Prostate gland (tissue), 2 donors: ENCODE measurements at places on chromosomes 4 and X.

- DNase-seq: peak; percentile 32
Measured at GRCh38 chrX:29136904-29137303, 549.7 kb downstream of the IL1RAPL1 start.

DNA sequence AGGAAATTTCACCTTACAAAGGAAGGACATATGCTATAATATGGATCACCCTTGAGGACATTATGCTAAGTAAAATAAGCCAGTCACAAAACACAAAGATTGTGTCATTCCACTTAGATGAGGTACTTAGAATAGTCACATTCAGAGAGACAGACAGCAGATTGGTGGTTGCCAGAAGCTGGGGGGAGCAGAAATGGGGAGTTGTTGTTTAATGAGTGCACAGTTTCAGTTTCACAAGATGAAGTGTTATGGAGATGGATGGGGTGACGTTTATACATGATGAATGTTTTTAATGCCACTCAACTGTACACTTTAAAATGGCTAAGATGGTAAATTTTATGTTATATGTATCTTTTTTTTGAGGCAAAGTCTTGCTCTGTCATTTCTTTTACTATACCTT, 14.8 kb upstream of the SPON2 start:
- no peak for DNase-seq

GRCh38 chr4:41477181-41477905, 60.6 kb upstream of the LIMCH1 start:
- DNase-seq: no peak

DNA sequence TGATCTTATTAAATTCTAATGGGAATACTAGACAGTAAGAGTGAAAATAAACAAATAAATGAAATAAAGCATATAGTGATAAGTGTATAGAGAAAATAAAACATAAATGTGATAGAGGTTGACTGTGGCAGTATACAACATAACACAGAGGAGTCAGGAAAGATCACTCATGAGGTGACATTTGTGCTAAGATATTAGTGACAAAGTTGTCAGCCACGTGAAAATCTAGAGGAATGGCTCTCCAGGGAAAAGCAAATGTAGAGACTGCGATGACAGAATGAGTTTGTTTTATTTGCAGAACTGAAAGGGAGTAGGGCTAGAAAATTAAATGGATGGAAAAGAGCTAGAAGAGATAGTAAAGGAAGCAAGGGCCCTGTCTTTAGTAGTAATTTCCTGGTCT, 72.8 kb upstream of the GABRA2 start:
- DNase-seq: no peak

GRCh38 chr4:37604461-37604860, 81.7 kb downstream of the RELL1 start:
- DNase-seq: no peak

DNA sequence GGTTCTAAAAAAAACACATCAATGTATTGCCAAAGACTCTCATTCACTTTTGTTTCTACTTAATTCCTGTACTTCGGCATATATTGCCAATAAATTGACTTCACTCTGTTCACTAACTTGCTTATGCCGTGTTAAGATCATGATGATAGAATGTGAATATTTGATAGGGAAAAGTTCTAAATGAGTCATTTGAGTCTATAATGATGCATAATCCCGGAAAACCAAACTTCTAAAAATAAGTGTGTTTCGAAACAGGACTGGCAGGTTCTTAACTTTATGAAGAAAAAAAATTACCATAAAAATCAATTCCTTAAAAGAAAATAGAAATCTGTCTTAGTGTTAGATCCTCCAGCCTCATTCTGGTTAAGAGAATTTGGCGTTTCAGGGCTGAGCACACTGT, 387.5 kb upstream of the FTHL17 start:
- no peak for DNase-seq

- no peak for DNase-seq
Measured at GRCh38 chr4:115287426-115287825, 174.0 kb upstream of the NDST4 start.

DNA sequence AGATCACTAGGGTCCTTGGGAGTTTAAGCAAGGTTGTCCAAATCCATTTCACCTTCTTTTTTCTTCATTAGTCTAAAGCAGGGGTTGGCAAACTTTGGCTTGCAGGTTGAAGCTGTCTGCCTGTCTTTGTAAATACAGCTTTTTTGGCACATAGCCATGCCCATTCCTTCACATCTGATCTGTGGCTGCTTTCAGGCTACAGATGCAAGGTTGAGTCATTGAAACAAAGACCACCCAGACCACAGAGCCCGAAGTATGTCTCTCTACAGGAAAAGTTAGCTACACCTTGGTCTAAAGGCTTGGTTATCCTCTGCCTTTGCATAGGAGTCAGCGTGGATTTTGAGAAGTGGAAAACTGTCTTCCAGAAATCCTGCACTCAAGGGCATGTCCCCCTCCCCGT, 238.1 kb upstream of the STS start:
- no peak for DNase-seq

GRCh38 chr4:100261346-100261745, 71.1 kb upstream of the DDIT4L start:
- DNase-seq: no peak

DNA sequence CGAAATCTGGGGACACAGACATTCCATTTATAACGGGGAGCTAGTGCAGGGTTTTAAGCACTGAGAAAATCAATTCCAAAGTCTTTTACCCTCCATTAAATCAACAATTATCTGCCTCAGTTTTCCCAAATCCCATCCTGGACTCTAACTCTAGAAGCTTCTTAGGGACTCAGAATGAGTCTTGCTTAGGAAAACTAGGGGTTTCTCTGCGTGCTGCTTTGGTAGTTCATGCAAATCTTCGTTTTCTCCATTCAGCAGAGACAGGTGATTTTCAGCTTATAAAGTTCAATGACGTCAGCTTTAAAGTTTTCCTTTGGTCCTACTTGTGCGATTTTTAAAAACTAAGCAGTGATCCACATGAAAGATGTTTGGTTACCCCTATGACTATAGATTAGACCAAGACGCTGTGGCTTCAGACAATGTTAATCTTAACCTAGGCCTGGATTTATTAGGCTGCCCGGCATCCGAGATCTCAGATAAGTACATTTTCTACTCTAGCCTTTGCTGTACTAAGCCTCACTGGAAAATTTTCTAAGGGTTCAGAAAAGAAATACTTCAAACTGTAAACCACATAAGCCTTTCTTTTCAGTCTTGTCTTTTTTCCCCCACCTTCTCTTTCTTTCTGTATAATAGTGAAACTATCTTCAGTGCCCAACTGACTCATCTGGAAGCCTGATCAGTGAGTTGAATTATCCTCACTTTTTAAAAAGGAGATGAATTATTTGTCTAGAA, 121.4 kb upstream of the GATB start:
- DNase-seq: no peak

GRCh38 chrX:30949554-30949953, 60.5 kb upstream of the TAB3 start:
- DNase-seq: no peak

DNA sequence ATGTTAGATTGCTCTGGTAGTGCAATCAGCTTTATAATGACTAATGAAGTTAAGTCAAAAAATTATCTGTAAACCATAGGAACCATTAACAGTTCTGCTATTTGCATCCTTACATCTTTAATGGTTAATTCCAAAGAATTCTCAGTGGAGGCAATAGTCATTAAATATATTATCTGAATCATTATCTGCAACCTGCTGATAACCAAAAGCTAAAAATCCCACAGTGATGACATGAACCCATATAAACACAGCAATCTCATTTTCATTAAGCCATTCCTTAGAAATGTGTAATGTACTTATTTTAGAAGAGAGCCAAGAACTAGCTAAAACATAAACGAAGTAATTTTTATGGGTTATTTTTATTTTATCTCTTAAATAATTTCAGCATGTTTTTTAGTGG, 60.2 kb downstream of the MAGEB16 start:
- DNase-seq: no peak

DNA sequence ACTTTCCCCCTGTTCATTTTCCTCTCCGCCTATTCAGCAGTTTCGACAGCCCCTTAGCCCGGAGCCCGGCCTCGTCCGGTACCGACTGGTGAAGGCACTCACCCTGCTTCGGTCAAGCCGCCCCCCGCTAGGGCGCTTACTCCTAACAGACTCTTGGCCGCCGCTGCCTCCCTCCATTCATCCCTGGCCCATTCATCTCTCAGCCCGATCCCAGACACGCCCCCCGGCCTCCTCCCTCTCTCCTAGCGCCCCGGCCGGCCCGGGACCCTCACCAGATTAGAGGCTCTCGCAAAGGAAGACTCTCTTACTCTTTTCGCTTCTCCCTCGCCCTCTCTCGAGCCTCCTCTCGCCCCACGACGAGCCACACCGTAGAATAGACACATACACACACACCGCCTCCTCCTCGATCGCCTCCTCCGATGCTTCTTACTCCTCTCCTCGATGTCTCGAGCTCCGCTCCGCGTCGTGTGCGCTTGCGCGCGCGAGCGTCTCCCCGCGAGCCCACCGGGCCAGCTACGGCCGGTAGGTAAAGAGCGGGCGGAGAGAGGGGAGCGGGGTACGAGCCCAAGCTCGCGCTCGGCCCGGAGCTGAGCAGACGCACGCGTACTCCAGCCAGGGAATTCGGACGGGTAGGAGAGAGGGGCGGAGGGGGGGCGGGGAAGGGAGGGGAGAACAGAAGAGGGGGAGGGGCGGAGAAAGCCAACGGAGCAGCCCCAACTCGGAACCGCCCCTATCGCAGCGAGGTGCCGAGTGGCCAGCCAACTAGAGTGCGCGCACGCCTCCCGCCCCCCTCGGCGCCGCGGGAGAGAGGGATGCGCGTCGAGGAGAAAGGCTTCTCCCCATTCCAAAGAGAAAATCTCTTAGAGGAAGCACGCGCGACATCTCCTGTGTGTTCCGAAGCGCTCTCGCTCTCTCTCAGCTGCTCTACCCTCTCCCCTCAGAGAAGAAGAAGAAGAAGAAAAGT, at the start of gene WNK3:
Gene WNK3 (minus strand): TSS at position 633 of the 964 bp plus-strand sequence.
- DNase-seq: peak; percentile 74

DNA sequence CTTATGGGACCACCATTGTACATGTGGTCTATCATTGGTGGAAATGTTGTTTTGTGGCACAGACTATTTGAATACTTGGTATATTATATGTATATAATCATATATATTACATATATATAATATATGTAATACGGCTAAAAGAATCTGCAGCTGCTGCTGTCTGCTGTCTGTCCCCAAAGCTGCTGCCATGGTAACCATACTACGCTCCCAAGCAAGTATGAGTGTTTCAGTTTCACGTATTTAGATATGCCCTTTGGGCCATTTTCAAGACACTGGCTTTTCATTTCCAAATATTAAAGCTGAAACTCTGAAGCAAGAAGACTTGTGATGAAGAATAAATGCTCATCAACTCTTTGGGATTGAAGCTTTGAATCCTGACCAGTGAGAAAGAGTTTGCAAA, 42.0 kb upstream of the ARSJ start:
- DNase-seq: no peak

DNA sequence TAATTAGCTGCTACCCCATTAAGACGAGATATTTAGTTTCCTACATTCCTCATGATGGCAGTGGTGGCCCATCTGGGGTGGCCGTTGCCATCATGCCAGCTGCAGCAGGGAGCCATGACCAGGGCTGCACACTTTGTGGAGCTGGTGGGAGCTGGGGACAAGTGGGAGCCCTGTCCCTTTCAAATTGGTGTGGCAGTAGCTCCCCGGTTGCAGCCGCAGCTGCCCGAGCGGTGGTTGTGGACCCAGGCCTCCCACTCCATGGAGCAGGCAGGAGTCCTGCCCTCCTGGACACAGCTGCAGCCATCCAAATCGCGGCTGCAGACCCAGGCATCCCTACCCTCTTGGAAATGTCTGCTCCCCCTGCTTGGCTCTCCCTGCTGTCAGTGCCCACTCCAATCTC, 9.3 kb upstream of the SYTL5 start:
- DNase-seq: no peak

DNA sequence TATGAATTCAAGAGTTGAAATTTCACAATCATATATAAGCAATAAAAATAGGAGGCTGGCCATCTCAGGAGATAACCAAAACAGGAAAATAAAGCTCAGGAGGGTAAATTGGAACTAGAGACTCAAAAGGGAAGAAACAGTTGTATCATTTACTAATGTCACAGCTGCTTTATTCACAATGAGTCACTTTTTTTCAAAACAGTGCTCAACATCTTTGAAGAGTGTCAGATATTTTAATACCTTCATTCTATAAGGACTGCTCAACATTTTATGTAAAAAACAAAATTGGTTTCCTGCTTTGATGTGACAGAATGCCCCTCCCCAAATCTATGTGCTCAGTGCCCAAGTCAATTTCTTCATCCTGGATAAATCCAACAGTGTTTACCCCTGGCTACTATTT, 97.7 kb downstream of the DDX60 start:
- DNase-seq: no peak

DNA sequence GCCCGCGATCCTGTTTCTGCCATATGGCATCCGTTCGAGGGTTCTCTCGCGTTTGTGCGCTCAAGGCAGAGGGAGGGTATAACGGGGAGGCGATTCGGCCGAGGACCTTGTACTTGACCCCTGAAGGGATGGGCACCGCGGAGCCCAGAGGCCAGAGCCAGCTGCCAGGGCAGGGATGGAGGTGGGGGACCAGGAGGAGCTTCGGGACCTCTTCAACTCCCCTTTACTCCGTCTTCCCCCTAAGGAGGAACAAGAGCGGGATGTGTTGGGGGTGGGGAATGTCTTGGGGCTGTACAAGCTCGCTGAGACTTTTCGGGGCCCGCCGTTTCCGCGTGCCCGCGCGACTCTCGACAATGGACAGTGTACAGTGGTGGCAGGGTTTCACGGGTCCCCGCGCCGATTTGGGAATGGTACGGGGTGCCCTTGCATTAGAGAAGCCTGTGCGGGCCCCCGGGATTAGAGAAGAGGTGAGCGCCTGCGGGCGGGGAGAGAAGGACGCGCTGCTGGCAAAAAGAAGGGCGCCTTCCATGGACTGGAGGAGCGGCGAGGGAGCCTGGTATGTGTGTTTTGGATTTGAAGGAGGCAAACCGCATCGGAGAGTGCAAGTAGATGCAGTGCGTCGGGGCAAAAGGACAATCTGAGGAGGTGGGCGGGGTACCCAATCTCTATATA, 760 bp downstream of the UGT8 start:
- no peak for DNase-seq

DNA sequence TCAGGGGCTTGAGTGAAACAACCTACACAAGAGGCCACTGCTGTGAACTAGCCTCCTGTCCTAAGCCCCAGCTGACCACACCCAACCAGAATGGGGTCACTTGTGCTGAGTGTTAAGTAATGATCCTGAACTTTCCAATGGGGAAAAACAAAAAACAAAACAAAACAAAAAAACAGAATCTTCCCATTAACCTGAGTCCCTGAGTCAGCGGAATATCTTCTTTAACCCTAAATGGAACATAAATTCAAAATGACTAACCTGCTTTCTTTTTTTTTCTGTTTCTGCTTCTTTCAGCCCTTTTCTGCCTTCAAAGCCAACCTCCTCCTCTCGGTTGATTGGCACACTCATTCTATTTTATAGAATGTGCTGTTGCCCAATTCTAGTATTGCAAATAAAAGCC, 31.2 kb upstream of the MAGEA8 start:
- DNase-seq: no peak

- no peak for DNase-seq
Measured at GRCh38 chr4:27100713-27101112, 240.1 kb downstream of the STIM2 start.
